Stimulated activated CD8-positive, alpha-beta memory T cell treated with anti-CD3 and anti-CD28 coated beads, Interleukin-4, amount 100 ng/mL, for 1 hour (primary cell): ENCODE measurements at places on chromosomes 13 and 19.

DNA sequence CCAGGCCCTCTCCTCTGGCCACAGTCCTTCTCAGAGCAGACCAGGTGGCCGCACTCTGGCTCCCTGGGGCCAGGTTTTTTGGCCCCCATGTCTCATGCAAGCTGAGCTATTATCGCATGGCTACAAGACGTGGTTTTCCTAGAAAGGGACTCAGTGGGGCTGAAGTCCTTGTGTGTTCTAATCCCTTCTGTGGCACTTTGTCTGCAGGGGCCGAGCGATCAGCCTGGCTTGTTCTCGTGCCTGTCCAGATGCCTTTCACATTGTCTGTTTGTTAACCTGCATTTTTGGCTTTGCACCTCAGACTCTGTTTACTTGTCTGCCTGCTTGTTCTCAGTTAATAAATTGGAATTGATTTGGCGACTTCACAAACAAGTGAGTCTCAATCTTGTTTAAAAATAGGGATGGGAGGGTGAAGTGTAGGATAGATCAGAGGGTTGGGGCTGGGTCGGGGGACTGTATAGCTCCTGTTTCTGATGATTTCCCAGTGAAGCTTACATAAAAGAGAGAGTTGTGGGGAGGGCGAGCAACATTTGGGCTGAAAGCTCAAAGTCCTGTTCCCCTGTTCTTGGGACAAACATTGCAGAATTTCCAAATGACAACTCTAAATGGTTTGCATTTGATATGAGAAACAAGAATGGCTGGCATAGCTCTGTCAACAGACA is 440.4 kb downstream of the COG6 start:
- DNase-seq: no peak

- DNase-seq: no peak
Measured at GRCh38 chr13:74620711-74621110, 486.5 kb upstream of the KLF12 start.

GRCh38 chr19:33704271-33704670 is 82.5 kb downstream of the CHST8 start:
- no peak for DNase-seq

DNA sequence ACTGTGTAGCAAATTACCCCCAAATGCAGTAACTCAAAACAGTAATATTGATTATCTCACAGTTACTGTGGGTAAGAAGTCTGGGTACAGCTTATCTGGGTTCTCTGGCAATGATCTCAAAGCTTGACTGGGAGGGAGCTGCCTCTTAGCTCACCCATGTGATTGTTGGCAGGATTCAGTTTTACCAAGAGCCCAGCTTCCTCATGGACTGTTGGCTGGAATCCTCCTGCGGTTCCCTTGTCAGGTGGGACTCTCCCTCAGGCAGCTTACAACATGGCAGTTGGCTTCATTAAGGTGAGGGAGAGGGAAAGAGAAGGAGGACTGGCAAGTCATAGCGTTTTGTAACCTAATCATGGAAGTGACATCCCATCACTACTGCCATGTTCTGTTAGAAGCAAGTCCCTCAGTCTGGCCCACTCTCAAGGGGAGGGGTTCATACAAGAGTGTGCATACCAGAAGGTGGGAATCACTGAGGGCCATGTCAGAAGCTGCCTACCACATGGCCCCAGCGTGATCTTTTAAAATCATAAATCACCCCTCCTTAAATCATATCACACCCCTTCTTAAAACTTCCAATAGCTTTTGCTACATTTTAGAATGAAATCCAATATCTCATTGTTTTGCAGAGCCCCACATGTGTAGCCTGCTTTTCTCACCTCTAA is 108.1 kb downstream of the OLFM4 start:
- no peak for DNase-seq

DNA sequence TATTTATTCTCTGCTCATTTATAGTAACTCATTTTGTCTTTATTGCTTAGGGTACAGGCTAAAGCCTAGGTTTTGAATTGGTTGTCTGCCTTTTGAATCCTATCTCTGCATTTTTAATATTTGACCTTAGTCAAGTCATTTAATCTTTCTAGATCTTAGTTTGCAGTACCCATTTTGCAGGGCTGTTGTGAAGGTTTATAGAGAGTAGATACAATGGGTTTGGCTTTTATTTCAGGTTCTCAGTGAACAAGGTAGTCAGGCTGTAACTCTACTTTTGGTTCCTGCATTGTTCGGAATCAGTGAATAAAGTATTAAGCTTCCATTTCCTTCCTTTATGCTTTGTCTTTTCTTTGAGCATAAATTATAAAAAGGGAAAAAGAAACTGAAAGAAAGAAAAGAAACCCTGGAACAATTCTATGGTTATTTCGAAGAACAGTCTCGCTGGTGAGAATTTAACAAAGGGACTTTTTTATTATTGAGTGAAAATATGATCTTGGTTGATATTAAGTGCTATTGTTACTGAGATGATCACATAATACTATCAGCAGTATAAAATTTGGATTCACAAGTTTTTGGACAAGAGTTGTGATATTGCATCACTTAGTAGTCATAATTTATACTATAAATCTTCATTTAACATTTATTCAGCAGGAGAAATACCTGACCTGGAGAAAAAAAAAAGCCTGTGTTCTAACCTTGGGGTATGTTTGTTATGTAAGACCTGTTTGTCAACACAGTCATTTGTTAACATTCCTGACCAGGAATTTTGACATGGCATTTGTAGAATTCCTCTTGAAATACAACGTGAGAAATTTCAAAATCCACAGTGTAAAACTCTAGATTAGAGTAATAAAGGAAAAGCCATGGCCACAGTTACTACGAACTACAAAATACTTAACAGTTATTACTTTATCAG is 91.3 kb downstream of the ZMYM2 start:
- no peak for DNase-seq

DNA sequence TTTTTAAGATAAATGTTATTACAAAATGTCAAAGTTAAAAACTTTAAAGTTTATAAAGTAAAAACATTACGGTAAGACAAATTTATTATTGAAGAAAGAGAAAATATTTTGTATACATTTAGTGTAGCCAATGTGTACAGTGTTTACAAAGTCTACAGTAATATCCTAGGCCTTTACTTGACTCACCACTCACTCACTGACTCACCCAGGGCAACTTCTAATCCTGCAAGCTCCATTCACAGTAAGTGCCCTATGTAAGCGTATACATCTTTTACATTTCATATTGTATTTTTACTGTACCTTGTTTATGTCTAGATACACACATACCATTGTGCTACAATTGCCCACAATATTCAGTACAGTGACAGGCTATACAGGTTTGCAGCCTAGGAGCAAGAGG is 448.2 kb downstream of the KCTD12 start:
- no peak for DNase-seq

DNA sequence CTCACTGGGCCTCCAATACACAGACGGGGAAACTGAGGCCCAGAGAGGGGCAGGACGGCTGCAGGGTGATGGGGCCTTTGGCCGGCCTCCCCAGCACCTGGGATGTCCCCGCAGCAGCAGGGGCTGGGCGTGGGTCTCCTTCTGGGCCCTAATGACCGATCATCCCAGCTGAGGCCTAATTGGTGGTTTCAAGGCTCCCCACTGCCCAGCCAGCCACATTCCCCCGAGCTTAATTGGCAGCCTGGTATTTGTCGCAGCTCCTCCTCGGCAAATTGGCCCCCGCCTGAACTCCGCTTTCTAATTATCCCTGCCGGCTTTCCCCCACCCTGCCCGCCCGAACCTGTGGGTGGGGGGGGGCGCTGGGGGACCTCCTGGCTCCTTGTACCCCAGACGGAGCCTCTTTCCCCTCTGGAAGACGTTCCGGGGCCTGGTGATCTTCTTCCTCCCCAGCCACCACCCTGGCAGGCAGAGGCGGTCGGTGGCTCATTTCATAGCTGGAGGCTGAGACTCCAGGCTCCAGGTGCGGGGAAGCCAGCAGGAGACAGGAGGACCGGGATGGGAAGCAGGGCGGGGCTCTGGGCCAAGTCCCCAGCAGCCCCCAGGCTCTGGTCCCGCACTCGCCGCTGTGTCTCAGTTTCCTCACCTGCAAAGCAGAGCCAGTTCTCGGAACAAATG is 27.2 kb upstream of the WDR18 start:
- no peak for DNase-seq

GRCh38 chr19:41616792-41617621 is 9.9 kb downstream of the CEACAM4 start:
- DNase-seq: no peak

DNA sequence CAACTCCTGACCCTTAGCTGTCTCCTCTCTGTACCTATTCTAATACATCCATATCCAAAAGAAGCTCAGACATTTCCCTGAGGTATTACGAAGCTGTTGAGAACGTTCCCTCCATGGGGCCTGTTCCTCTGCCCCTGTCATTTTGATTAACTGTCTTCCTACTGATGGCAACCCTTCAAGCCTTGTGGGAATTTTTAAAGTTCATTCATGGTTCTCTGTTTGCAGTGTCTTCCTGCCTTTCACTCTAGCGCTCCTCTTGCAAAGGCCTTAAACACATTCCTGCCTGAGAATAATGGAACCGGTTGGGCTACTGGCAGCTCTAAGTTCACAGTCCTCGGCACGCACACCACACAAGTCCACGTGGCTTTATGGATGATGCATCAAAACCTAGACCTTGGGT is 66.1 kb downstream of the LHFPL6 start:
- DNase-seq: no peak

- no peak for DNase-seq
Measured at GRCh38 chr19:45515081-45515624, 7.9 kb downstream of the VASP start.

GRCh38 chr13:60448907-60449510 is 52.0 kb downstream of the TDRD3 start:
- no peak for DNase-seq

DNA sequence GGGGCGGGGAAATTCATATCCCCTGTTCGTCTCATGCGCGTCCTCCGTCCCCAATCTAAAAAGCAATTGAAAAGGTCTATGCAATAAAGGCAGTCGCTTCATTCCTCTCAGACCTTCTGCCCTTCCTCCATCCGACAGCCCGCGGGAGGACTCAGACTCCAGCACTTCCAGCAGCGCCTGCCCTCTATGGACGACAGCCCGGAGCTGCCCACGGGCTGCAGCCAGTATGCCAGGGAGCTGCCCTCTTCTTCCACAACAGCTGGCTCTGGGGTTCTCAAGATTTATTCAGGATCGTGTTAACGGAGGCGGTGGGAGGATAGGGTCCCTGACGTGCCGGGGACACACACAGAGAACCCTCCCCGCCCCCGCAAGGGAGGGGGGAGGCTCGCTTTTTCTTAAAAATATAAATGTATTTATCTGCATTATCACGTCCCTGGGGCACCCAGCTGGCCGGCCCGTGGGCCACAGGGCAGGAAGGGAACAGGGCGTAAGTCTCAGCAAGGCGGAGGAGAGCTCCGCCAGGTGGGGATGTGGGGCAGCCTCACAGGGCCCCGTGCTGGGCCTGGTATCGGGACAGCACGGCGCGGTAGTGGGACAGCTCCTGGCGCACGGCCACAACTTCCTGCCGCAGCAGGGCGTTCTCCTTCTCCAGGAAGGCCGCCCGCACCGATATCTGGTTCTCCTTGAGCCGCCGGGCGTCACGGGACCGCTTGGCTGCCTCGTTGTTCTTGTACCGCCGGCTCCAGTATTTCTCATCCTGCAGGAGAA is 6.7 kb downstream of the DBP start:
- no peak for DNase-seq

DNA sequence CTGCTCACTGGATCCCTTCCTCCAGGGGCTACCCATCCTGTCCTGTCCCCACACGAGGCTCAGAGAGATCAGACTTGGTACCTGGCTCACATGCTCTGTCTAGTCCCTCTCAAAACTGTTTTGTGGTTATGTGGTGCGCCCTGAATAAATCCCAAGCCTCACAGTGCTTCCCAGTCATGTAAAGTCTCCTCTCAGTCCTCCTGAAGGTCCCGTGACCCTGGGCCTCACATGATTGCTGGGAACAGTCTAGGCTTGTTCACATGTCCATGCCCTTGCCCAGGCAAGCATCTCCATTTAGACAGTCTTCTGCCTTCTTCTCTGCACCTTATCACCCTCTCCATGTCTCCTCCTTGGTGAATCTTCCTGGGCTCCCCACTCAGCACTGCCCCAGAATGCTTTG is 36.0 kb upstream of the POU2F2 start:
- DNase-seq: no peak

DNA sequence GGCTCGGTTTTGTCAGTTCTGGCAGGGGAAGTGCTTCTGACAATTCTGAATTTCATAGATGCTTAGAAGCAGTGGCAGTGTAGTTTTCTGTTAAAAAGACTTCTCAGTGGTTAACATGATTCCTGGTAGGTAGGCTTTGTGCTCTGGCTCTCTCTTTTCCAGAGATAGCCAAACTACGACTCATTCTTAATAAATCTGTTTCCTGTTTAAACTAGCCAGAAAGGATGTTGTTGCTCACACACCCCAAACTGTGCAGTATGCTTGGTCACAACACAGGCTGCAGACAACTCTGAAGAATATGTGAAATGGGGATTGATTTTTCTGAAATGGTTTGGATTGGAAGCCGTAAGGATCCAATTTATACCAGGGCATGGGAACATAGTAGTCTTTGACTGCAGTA is 711.5 kb downstream of the PCDH17 start:
- no peak for DNase-seq

GRCh38 chr13:41639955-41640780 is 182.8 kb downstream of the RGCC start:
- no peak for DNase-seq

DNA sequence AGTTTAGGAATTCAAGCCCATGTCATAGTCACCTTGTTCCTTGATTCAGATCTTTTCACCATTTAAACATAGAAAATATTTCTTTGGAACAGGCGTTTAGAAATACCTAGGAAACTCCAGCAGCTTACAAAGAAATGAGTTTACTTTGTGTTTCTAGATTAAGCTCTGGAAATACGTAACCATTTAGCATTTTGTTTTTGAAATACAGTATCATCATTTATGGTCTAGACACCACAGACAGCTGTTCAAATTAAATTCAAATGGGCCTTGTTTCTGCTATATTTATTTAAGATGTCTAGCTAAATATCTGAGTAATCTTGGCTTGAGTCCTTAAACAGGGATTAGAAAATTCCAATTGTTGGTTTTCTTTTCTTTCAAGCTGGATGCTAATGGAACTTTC is 228.5 kb downstream of the NDFIP2 start:
- no peak for DNase-seq

GRCh38 chr19:15445807-15446376 is 3.9 kb downstream of the WIZ start:
- DNase-seq: no peak

- DNase-seq: no peak
Measured at GRCh38 chr19:11539495-11540365, 1.1 kb downstream of the CNN1 start.

DNA sequence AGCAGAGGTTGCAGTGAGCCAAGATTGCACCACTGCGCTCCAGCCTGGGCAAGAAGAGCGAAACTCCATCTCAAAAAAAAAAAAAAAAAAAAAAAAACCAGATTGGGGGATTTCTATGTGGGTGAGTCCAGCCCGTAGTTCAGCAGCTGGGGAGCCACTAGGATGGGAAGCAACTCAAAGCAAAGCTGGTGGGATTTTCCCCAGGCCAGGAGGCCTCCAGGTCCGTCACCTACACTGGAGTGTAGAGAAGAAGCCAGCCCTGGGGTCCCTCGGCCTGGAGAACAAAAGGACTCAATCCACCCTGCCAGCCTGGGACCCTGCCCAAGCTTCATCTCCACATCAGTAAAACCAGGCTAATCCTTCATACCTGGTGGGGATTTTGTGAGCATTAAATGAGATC is 121.3 kb upstream of the CACNA1A start:
- no peak for DNase-seq
